Stimulated activated CD8-positive, alpha-beta memory T cell treated with anti-CD3 and anti-CD28 coated beads, Interleukin-7, amount 100 ng/mL, for 4 hours (primary cell): ENCODE measurements at places on chromosomes 2 and 18.

- no peak for DNase-seq
These were observed 47.7 kb upstream of the STK39 start for GRCh38 chr2:168295051-168295450.

GRCh38 chr18:24041691-24042090 is 27.1 kb downstream of the TTC39C start:
- no peak for DNase-seq

DNA sequence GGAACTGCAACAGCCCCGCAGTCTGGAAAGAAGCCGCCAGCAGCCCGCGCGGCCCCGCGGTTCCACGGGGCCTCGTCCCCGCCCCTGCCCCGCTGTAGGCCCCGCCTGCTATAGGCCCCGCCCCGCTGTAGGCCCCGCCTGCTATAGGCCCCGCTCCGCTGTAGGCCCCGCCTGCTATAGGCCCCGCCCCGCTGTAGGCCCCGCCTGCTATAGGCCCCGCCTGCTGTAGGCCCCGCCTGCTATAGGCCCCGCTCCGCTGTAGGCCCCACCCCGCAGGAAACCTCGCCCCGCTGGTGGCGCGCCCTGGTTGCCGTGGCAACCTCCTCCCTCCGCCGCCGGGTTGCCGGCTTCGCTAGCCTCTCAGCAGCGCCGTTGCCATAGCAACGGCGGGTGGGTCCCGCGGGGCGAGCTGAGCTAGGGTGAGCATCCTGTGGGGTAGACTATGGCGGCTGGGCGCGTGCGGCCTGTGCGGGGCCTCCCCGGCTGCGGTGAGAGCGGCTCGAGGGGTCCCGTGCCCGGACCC is 12.2 kb upstream of the KIF1A start:
- peak; percentile 90 for DNase-seq

GRCh38 chr2:177059293-177059692 is 153.3 kb upstream of the HNRNPA3 start:
- no peak for DNase-seq

DNA sequence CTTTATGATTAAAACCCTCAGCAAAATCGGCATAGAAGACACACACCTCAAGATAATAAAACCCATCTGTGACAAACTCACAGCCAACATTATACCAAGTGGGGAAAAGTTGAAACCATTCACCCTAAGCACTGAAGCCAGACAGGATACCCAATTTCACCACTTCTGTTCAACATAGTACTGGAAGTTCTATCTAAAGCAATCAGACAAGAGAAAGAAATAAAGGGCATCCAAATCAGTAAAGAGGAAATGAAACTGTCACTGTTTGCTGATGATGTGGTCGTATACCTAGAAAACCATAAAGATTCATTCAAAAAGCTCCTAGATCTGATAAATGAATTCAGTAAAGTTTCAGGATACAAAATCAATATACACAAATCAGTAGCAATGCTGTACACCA is 16.4 kb upstream of the RPRD1A start:
- DNase-seq: no peak

GRCh38 chr2:101153077-101153707 is 2.0 kb upstream of the TBC1D8 start:
- DNase-seq: no peak

- DNase-seq: no peak
These were observed 182.0 kb upstream of the LINC00305 start for GRCh38 chr18:64330931-64331330.

GRCh38 chr2:1677821-1678165 is 66.5 kb downstream of the PXDN start:
- no peak for DNase-seq

- DNase-seq: no peak
These were observed 109.9 kb upstream of the OTOS start for GRCh38 chr2:240250150-240250984.

DNA sequence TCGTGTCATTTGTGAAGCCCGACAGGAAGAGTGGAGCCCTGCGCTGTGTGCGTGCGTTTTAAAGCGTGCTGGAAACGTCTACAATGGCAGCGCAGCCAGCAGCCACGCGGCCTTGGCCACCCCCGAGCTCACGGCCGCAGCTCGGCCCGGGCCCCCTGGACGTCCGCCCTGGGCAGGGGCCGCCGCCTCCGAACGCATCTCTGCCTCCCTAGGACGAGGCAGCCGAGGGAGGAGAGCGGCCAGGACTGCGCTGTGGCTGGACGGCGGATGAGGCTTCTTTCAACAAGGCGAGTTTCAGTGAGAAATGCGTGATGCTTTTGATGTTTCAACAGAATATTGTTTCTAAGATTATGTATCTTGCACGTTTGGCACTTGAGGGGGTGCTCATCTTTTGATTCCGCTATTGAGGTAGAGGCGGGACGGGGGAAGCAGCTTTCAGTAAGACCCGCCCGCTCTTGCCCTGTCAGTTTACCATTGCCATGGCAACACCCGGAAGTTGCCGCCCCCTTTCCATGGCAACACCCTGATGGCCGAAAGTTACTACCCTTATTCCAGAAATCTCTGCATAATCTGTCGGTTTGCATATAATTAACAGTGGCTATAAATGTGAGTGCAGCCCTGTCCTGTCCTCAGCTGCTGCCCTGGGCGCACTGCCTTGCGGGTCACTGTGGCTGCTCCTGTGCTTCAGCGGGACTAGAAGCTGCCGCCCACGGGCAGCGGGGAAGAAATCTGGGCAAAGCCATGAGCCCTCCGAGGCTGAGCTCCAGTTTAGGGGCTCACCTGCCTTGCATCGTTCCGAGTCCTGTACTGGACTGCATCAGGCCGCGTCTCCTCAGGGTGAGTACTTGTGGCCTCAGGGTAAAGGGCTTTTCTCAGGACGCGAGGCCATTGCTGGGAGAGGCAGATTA is 38.6 kb downstream of the ADNP2 start:
- peak; percentile 65 for DNase-seq

GRCh38 chr2:61710711-61711110 is 143.1 kb downstream of the FAM161A start:
- DNase-seq: no peak
